ENCODE measurements at places on chromosomes 1 and 21. TPM values are rescaled to one million over a fixed set of nuclear protein-coding genes. Genes with fewer than 3 reads are reported as not detected.

APCS gene
- 0.08 TPM for total RNA-seq

GPR153 gene
- 6.2 TPM for total RNA-seq

UBE2U gene
- total RNA-seq: not detected

HSD3B2 gene
- total RNA-seq: not detected
